ENCODE measurements at places on chromosomes 3 and 15. TPM values are rescaled to one million over a fixed set of nuclear protein-coding genes. Genes with fewer than 3 reads are reported as not detected.

DNA sequence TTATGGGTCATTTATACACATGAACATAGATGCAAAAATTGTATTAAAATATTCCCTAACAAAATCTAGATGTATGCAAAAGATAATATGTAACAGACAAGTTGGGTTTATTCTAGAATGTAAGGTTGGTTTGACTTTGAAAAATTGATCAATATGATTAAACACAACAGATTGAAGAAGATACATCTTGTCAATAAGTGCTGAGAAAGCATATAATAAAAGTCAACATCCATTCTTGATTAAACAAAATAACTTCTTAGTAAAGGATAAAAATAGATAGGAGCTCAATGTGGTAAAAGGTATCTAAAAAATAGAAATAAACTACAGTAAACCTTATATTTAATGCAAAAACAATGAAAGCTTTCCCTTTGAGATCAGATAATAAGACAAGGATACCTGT lies 38.3 kb downstream of the CCDC39 start:
- DNase-seq: no peak

Gene ITPKA
- total RNA-seq: 0.28 TPM

Gene HCLS1
- 33.8 TPM for total RNA-seq

Gene UCN2
- total RNA-seq: not detected

- no peak for DNase-seq
These were observed 4.3 kb upstream of the FNDC3B start for GRCh38 chr3:172034786-172035685.

Gene TMEM207
- total RNA-seq: not detected

Gene CCDC39
- total RNA-seq: 0.65 TPM

GRCh38 chr15:93831641-93832040 lies 399.7 kb upstream of the MCTP2 start:
- no peak for DNase-seq

Gene LRRC15
- total RNA-seq: 3.0 TPM

GRCh38 chr15:100199711-100200286 lies 142.0 kb downstream of the ADAMTS17 start:
- peak; percentile 72 for DNase-seq

- no peak for DNase-seq
These were observed 45.6 kb upstream of the LDHAL6B start for GRCh38 chr15:59160880-59161593.
